T1000 (cell line): ENCODE measurements at places on chromosomes 11 and 22.

- DNase-seq = no peak
Observed at GRCh38 chr11:19290356-19290755, 49.6 kb upstream of the E2F8 start.

GRCh38 chr11:19419808-19420207 is 179.1 kb upstream of the E2F8 start:
- no peak for DNase-seq

DNA sequence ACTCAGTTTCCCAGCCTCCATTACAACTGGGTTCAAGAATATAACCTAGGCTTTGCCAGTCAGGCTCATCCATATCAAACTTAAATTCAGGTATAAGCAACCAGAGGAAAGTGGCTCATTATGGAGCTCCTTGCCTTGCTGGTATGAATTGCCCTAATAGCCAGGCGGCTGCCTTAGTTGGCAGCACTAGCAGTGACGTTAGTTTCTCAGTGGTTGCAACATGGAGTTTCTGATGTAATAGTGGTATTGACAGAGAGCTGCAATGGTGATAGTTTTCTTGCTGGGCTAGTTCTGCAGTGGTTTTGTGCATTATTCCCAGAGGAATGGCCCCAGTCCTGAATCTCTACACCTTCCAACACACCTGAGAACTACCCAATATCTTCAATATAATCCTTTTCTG is 3.8 kb upstream of the TMEM123 start:
- no peak for DNase-seq

DNA sequence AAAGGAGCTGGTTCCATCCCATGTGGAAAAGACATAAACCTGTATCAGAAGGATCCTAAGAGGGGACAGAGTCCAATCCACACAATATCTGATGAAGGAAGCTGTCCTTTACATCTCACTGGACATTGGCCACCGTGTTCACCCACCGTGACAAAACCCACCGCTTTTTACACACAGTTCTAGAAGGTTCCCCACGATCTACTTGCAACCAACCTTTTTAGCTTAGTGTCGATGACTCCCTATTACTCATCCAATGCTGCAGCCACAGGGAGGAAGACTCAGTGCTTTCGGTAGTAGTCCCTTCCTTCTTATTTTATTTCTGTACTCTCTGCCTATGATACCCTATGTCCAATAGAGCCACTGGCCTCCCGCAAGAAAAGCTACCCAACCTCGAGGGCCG is 65.4 kb downstream of the MAPK1 start:
- no peak for DNase-seq

DNA sequence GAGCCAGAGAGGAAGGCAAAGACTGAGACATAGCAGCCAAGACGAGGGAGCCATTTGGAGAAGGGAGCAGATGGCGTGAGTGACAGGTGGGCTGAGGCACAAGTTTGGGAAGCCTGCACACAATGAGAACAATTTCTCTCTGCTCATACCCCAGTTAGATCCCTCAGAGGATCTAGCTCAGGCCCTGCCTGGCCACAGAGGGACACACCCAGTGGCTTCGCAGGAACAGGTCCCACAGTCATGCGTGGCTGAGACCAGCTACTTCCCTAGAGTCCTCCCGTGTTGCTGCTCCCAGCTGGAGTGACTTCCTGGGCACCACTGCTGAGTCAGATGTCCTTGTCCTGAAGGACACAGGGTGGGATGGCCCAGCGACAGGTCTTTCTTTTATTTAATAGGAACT is 33.4 kb upstream of the LYVE1 start:
- DNase-seq = no peak

- DNase-seq = peak; percentile 8
Observed at GRCh38 chr11:15577519-15577918, 462.8 kb downstream of the INSC start.

GRCh38 chr11:36985562-36985961 is 387.5 kb upstream of the RAG2 start:
- DNase-seq = no peak

- DNase-seq = no peak
Observed at GRCh38 chr11:77908835-77909234, 85.6 kb downstream of the INTS4 start.

DNA sequence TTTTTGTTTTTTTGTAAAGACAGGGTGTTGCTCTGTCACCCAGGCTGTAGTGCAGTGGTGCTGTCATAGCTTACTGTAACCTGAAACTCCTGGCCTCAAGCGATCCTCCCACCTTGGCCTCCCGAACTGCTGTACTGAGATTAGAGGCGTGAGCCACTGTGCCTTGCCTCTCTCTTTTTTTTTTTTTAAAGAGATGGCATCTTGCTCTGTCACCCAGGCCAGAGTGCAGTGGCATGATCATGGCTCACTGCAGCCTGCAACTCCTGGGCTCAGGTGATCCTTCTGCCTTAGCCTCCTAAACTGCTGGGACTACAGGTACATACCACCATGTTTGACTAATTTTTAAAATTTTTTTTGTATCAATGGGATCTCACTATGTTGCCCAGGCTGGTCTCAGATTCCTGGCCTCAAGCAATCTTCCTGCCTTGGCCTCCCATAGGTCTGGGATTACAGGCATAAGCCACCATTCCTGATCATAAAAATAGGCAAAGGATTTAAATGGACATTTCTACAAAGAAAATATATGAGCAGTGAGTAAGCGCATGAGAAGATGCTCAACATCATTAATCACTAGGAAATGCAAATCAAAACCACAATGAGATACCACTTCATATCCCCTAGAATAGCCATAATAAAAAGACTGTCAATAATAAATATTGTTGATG is 17.3 kb upstream of the CLNS1A start:
- no peak for DNase-seq

DNA sequence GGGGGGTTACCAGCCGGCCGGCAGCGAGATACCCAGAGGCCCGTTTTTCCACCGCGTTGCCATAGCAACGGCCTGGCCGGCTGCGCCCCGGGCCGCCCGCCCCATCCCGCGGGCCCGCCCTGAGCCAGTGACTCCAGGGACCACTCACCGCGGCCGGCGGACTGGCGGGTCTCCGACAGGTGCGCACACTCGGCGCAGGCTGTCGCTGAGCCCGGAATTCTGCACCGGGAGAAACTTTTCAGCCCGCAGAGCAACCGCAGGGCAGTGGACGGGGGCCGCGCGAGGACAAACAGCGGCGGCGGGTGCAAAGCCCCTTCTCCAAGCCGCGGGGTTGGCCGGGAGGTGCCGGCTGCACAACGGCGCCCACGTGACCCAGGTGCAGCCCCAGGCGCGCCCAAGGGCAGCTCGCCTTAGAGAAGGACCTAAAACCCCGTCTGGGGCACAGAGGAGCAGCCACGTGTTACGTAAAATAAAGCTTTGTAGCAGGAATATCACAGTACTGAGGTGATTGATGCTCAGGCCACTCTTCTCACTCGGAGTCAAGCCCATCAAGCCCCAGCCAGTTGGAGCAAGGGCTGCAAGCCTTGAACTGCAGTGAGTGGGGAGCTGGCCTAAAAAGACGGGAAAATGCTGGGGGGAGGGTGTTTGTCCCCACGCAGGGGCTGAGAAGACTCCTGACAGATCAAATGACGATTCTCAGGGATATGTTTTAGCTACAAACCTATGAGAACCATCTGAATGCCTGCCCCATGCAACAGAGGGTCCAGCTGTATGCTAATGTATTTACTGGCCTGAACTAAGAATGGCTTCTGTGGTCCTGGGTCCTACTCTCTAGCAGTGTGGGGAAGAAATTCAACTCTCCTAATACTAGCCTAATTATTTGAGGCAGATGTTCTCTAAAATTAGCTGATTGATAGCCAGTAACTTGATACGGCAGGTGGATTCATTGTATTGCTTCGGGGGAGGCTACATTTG is at the start of gene STK33:
Gene STK33 (minus strand): TSS at position 294 of the 975 bp plus-strand sequence. CDS start 119,323 bp downstream, outside the sequence.
- DNase-seq = peak; percentile 9

- DNase-seq = no peak
Observed at GRCh38 chr11:33691066-33691864, 9.4 kb downstream of the C11orf91 start.

GRCh38 chr11:112961751-112962578 is 745 bp downstream of the NCAM1 start:
- no peak for DNase-seq

DNA sequence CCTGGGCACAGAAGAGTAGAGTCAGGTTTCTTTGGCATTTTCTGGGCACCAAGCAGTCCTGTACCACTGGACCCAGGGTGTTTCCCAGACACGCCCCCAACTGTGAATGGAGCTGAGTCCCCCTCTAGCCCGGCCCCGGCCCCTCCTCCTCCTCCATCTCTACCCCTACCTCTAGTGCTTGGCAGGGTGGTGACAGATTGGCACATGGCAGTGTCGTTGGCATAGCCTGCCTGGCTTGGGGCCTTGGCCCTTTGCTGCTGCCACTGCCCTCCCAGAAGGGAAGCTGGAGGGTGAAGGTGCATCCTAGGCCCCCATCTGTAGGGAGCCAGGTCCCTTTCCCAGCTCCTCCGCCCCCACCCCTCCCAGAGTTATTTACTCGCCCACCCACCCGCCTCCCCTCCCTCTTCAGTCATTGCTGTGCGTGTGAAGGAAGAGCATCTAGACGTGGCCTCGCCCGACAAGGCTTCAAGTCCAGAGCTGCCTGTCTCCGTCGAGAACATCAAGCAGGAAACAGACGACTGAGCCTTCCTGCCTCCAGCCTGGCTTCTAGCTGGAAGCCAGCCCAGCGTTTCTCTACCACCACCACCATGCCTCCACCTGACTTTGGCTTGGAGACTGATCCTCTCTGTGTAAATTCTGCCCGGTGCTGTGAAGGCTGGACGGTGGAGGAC is 10.9 kb downstream of the CHADL start:
- DNase-seq = no peak

DNA sequence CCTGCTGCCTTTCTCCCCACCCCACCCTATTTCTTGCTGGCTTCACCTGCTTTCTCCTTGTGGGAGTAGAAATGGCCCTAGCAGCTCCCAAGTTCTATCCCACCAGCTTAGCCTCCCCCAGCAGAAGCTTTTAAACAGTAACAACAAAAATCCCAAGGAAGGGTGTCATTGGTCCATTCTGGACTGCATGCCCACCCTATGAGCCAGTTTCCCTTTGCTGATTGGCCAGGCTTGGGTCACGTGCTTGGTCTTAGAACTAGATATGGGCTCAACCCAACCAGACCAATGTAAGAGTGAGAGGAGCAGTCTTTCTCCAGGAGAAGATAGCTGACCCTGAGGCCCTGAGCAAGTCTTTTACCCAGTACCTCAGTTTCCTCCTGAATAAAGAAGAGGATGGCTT is 2.3 kb downstream of the MTFP1 start:
- DNase-seq = no peak

DNA sequence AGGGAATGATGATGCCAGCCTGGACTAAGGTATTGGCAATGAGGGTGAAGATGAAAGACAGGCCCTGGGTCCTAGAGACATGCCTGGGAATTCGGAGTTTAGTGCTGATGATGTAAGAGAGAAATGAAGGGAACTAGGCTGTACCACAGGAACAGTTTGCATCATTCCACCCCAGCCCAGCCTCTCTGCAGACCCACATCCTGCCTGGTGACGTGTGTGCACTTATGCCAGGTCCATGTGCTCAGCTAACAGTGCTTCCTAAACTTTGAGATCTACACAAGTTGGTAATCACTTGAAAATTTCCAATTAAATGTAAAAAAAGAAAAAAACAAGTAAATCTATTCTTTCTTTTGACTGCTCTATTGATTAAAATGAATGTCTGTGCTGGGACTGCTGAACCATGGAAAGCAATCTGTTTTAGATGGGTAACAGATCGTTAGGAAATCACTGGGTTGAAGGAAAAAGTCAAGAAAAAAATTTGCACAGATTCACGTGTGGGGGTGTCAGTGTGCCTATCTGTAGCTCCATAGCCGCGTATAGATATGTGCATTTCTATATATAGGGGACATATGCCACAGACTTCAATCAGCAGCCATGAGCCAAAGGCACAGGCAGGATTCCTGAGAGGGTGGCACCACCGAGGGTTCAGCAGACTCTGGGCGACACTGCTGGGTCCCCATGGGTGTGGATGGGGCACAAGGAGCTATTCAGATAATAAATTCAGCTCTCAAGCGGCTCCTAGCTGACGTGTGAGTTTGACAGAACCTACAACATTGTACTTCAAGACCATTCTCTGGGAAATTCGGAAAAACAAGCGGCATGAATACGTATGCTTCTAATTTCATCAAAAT is 131.1 kb upstream of the OPCML start:
- no peak for DNase-seq

DNA sequence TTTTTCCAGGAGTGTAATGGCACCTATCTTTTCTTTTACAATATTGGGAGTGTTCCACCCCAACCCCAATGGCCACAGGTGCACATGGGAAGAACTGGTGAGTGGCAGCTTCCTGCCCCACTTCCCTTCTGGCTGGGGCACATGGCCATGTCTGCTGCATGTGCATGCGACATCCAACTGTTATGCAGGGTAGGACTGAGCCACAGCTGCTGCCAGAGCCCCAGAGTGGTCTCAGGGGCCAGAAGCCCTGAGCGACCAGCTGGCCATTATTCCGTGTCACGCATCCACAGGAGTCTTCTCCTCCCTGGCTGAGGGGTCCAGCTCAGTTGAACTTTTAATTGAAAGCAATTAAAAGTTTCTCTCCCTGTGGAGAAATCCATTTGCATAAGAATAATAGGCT is 8.7 kb upstream of the GLYAT start:
- no peak for DNase-seq

- DNase-seq = peak; percentile 9
Observed at GRCh38 chr11:6693342-6694228, 10.4 kb upstream of the MRPL17 start.

GRCh38 chr11:73257342-73258103 is 14.6 kb upstream of the P2RY6 start:
- DNase-seq = peak; percentile 62

- no peak for DNase-seq
Observed at GRCh38 chr11:58330861-58331260, 28.0 kb downstream of the OR5B17 start.

GRCh38 chr11:118845369-118845768 is 38.3 kb upstream of the CXCR5 start:
- no peak for DNase-seq

DNA sequence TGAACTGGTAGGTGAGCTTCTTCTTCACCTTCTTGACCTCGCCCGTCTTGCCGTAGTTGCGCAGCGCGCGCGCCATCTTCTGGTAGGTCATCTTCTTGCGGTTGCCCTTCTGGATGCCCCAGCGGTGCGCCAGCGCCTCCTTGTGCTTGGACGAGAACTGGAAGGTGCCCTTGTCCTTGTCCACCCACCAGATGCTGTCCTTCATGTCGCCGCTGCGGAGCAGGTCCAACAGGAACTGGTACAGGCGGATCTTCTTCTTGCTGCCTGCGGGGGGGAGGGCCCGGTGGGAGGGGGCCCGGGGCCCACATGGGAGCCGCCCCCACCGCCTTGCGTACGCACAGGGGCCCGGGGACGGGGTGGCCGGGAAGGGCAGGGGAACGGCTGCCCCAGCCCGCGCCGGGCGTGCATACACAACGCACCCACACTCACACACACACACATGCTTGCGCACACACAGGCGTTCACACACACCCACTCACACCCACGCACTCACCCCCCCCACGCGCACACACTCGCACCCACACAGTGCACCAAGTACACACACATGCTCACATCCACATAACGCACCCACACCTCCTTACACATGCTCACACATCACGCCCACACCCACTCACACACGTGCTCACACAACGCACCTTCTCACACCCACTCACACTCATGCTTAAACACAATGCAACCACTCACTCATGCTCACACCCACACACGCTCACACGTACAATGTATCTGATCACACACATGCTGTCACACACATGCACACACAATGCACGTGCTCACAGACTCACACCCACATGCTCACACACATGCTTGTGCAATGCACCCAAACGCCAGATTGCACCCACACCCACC is 3.0 kb upstream of the MYBPC3 start:
- DNase-seq = peak; percentile 80
